ENCODE measurements at places on chromosomes 1 and 21. TPM values are rescaled to one million over a fixed set of nuclear protein-coding genes. Genes with fewer than 3 reads are reported as not detected.
A peak's percentile ranks its signal among the peaks of the same experiment; 100 is the strongest.

GRCh38 chr1:229907884-229908638, 159.0 kb upstream of the GALNT2 start:
- DNase-seq = no peak
- H3K27me3 ChIP-seq = peaks cover 48% of the 10 kb centered on the region
- no peaks in the 10 kb centered on the region for H3K36me3 ChIP-seq
- no peak overlapping the region for H3K27ac ChIP-seq

GRCh38 chr1:20210736-20211460, 24.6 kb upstream of the PLA2G2C start:
- H3K27ac ChIP-seq = no peak overlapping the region
- H3K36me3 ChIP-seq = no peaks in the 10 kb centered on the region
- no peak overlapping the region for H3K4me3 ChIP-seq
- H3K4me1 ChIP-seq = no peaks in the 10 kb centered on the region

DNA sequence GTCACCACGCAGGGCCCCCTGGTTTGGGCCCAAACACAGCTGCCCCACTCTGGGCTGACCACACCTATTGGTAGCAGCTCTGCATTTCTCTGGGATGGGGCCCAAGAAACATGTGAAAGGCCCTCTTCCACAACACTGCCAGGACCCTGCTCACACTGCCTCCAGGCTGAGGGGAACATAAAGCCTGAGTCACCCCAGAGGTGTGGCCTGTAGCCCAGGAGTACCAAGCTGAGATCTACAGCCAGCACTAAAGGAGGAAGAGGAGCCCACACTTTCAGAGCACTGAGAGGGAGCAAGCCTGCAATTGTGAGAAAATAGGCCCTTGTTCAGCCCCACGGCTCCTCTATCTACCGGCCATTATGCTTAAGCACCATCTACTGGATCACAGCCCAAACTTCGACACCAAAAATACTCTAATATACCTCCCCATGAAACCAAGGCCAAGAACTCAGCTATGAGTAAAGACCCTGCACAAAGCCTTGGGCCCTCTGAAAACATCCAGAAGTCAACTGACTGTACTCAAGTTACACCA, 14.4 kb upstream of the OR2T10 start:
- H3K4me3 ChIP-seq = no peak overlapping the region
- no peaks in the 10 kb centered on the region for H3K36me3 ChIP-seq
- H3K27ac ChIP-seq = no peak overlapping the region
- no peaks in the 10 kb centered on the region for H3K27me3 ChIP-seq
- no peak for DNase-seq

GRCh38 chr1:179090522-179090921, 8.7 kb downstream of the TOR3A start:
- DNase-seq = no peak
- peaks cover 21% of the 10 kb centered on the region for H3K36me3 ChIP-seq
- H3K27me3 ChIP-seq = no peaks in the 10 kb centered on the region
- peak overlapping the region; percentile 46 for H3K27ac ChIP-seq
- H3K4me1 ChIP-seq = peaks cover 9% of the 10 kb centered on the region

- no peak overlapping the region for H3K27ac ChIP-seq
- H3K4me1 ChIP-seq = peaks cover 28% of the 10 kb centered on the region
- no peaks in the 10 kb centered on the region for H3K27me3 ChIP-seq
- no peaks in the 10 kb centered on the region for H3K36me3 ChIP-seq
- no peak for DNase-seq
These were observed 47.6 kb downstream of the KRTAP19-8 start for GRCh38 chr21:30990514-30991262.

- no peak for DNase-seq
- no peaks in the 10 kb centered on the region for H3K27me3 ChIP-seq
- no peaks in the 10 kb centered on the region for H3K4me1 ChIP-seq
- H3K36me3 ChIP-seq = no peaks in the 10 kb centered on the region
- H3K27ac ChIP-seq = no peak overlapping the region
These were observed 883.3 kb upstream of the TMPRSS15 start for GRCh38 chr21:19286876-19287275.

DNA sequence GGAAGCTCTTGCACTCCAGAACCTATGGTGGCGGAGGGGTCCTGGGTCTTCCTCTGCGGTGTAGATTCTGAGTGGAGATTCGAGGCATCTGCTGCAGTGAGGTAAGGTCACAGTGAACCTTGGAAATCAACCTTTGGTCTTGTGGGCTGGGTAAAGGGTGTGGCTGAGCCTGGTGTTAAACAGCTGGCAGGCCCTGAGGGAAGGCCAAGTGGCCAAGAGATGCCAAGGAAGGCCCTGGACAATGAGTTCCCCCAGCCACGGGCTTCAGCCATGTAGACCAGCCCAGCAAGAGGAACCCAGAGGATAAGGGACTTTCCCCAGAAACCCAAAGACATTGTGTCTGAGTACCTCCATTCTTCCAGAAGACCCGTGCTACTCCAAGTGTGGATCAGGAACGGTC, 137.2 kb upstream of the ETS2 start:
- H3K4me3 ChIP-seq = no peak overlapping the region
- H3K27me3 ChIP-seq = peaks cover 53% of the 10 kb centered on the region
- H3K4me1 ChIP-seq = peaks cover 5% of the 10 kb centered on the region
- no peaks in the 10 kb centered on the region for H3K36me3 ChIP-seq
- no peak overlapping the region for H3K27ac ChIP-seq
- no peak for DNase-seq

GRCh38 chr1:211814313-211814712, 16.2 kb downstream of the LPGAT1 start:
- no peak for DNase-seq
- H3K4me3 ChIP-seq = no peak overlapping the region
- H3K4me1 ChIP-seq = no peaks in the 10 kb centered on the region
- no peak overlapping the region for H3K27ac ChIP-seq
- no peaks in the 10 kb centered on the region for H3K27me3 ChIP-seq

GRCh38 chr1:88801575-88802208, 89.7 kb downstream of the GTF2B start:
- H3K4me1 ChIP-seq = no peaks in the 10 kb centered on the region
- H3K27ac ChIP-seq = peak overlapping the region; percentile 85
- no peaks in the 10 kb centered on the region for H3K27me3 ChIP-seq
- H3K36me3 ChIP-seq = peaks cover 52% of the 10 kb centered on the region

GRCh38 chr1:197306381-197307062, 38.5 kb downstream of the CRB1 start:
- H3K27me3 ChIP-seq = no peaks in the 10 kb centered on the region
- H3K36me3 ChIP-seq = no peaks in the 10 kb centered on the region
- H3K4me3 ChIP-seq = no peak overlapping the region
- H3K27ac ChIP-seq = no peak overlapping the region

DNA sequence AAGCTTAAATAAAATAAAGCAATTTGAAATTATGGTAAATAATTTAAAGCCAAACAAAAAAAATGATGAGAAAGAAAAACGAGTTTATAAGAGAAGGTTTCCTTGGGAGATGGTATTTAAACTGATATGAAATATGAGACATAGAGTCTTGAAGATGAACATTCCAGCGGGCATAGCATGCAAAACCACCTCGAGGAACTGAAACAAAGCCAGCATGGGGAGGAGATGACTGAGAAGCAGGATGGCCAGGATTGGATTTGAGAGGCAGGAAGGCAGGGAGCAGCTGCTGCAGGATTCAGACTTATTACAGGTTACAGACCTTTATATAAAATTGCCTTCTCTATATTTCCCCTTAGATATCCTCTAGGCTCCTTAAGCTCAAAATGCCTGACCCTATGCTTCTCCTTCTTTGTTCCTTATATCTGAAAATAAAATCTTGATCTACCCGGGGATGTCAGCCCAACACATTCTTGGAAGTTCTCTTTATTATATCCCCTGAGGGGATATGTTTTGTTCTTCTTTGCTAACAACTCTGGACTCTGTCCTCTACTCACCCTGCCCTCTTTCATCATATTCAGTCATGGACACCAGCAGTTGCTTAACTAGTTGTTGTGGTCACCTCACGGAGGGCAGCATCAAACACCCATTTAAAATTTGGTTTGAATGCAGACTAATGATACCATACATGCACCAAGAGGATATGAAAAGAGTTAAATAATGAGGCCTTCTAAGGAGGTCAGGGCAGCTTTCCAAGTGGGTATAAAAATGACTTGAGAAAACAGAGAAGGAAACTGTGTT, 719.1 kb upstream of the B3GALT2 start:
- no peak for DNase-seq
- H3K4me3 ChIP-seq = no peak overlapping the region
- H3K36me3 ChIP-seq = no peaks in the 10 kb centered on the region
- no peak overlapping the region for H3K27ac ChIP-seq

GRCh38 chr21:42574234-42575027, 60.8 kb downstream of the SLC37A1 start:
- no peak overlapping the region for H3K27ac ChIP-seq
- peaks cover 12% of the 10 kb centered on the region for H3K4me1 ChIP-seq
- peaks cover 30% of the 10 kb centered on the region for H3K36me3 ChIP-seq

- peaks cover 27% of the 10 kb centered on the region for H3K4me1 ChIP-seq
- no peaks in the 10 kb centered on the region for H3K27me3 ChIP-seq
- H3K4me3 ChIP-seq = peak overlapping the region; percentile 58
- H3K27ac ChIP-seq = peak overlapping the region; percentile 96
These were observed 126.9 kb downstream of the LRIG2 start for GRCh38 chr1:113199760-113200455.

- no peak overlapping the region for H3K4me3 ChIP-seq
- no peak for DNase-seq
- H3K27me3 ChIP-seq = peaks cover 7% of the 10 kb centered on the region
- no peaks in the 10 kb centered on the region for H3K4me1 ChIP-seq
- H3K36me3 ChIP-seq = no peaks in the 10 kb centered on the region
These were observed 6.5 kb downstream of the NR0B2 start for GRCh38 chr1:26907071-26907917.

- H3K27ac ChIP-seq = peak overlapping the region; percentile 38
- no peak for DNase-seq
- H3K36me3 ChIP-seq = no peaks in the 10 kb centered on the region
- no peaks in the 10 kb centered on the region for H3K27me3 ChIP-seq
These were observed 58.7 kb upstream of the RC3H1 start for GRCh38 chr1:174080819-174081218.

DNA sequence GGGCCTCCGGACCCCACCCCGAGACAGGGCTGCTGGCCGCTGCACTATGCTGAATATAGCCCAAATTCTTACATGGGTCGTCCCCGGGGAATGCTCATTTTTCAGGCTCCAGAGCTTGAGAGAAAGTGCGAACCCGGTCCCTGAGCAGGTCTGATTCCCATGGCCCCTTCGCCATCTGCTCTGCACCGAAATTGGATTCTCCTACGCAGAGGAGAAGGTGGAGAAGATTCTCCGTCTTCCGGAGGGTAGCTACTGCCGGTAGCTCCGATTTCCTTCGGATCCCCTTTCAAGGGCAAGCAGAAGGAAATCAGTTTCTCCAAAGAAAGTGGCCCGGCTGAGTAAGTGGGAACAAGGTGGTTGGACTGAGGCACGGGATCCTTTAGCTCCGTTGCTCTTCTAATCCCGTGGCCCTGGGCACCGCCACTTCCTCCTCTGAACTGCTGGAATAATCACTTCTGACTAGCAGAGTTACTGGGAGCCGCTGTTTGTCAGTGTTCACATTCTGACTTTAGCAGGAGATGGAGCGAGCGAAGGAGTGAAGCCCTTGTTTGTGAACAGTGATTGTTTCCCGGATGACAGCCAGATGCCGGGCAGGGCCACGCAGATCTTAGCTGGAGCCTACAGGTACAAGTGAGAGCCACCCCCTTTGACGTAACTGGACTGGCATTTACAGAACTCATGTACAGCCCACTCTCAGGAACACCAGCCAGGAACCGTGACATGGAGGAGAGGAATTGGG, 1.1 kb upstream of the ZNF496 start:
- peaks cover 25% of the 10 kb centered on the region for H3K36me3 ChIP-seq
- H3K27ac ChIP-seq = peak overlapping the region; percentile 90
- H3K4me3 ChIP-seq = peak overlapping the region; percentile 91
- no peaks in the 10 kb centered on the region for H3K27me3 ChIP-seq

DNA sequence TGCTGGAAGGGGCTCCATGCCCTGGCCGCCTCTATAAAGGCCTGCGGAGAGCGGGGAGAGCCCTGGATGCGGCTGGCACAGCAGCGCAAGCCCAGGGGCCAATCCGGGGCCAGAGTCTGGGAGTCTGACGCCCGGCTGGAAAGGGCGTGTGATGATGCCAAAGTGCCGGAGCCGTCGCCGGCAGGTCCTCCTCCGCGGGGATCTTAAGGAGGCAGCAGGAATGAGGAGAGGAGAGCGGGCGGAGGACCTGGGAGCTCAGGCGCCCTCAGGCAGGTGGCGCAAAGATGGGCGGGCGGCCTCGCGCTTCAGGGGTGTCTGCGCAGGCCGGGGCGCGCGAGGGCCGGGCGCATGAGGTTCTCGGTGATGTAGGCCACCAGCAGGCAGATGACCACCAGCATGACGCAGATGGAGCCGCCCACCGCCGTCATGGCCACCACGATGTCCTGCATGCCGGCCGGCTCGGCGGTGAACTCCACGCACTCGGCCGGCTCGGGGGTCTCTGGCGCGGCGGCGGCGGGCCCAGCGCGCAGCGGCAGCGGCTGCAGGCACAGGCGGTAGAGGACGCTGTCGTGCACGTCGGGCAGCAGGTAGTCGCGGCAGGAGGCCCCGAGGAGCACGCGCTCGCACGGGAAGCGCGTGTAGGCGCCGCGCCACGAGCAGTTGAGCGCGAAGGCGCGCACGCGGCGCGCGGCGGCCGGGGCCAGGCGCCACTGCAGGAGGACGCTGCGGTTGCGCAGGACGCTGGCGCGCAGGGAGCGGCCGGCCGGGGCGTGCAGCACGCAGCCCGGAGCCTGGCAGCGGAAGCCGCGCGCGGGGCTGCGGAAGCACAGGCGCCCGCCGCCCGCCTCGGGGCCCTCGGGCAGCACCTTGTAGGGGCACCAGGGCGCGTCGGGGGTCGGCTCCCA, 653 bp downstream of the FNDC10 start:
- H3K36me3 ChIP-seq = no peaks in the 10 kb centered on the region
- H3K4me3 ChIP-seq = peak overlapping the region; percentile 87
- no peaks in the 10 kb centered on the region for H3K4me1 ChIP-seq
- H3K27ac ChIP-seq = peak overlapping the region; percentile 55
- DNase-seq = no peak

- no peaks in the 10 kb centered on the region for H3K36me3 ChIP-seq
- no peaks in the 10 kb centered on the region for H3K4me1 ChIP-seq
- no peaks in the 10 kb centered on the region for H3K27me3 ChIP-seq
- H3K4me3 ChIP-seq = no peak overlapping the region
- DNase-seq = no peak
These were observed 29.8 kb downstream of the RBM11 start for GRCh38 chr21:14245711-14246110.

DNA sequence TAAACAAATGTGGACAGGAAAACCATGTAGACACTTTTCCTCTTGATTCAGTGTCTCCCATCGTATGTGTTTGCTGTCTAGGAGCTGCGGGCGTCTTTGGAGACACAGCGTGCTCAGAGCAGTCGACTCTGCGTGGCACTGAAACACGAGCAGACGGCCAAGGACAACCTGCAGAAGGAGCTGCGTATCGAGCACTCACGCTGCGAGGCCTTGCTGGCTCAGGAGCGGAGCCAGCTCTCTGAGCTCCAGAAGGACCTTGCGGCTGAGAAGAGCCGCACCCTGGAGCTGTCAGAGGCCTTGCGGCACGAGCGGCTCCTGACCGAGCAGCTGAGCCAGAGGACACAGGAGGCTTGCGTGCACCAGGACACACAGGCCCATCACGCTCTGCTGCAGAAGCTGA, 27.2 kb upstream of the DIP2A start:
- no peaks in the 10 kb centered on the region for H3K27me3 ChIP-seq
- H3K27ac ChIP-seq = no peak overlapping the region
- DNase-seq = no peak
- H3K36me3 ChIP-seq = peaks cover 5% of the 10 kb centered on the region
- no peak overlapping the region for H3K4me3 ChIP-seq

Gene LCE3D
- total RNA-seq = not detected

Gene COL24A1
- total RNA-seq = 0.33 TPM

Gene TNFRSF8
- total RNA-seq = 0.14 TPM

Gene UBE2U
- total RNA-seq = not detected

Gene PLD5
- 2.6 TPM for total RNA-seq

Gene PRELP
- total RNA-seq = 0.07 TPM

Gene CLCA1
- total RNA-seq = 4.9 TPM

All from type B pancreatic cell (in vitro differentiated cells).